ENCODE measurements at places on chromosomes 4 and X. TPM values are rescaled to one million over a fixed set of nuclear protein-coding genes. Genes with fewer than 3 reads are reported as not detected.

Gene AMTN
- total RNA-seq: 0.96 TPM

Gene STARD8
- total RNA-seq: 2.4 TPM

Gene C4orf33
- 11.1 TPM for total RNA-seq

Gene RELL1
- total RNA-seq: 62.6 TPM

Gene MTTP
- 5.1 TPM for total RNA-seq

Gene PCDH7
- total RNA-seq: 96.1 TPM

Gene RIBC1
- total RNA-seq: not detected

Gene GUCY1A1
- total RNA-seq: 252 TPM

Gene ASB11
- not detected for total RNA-seq

Data from umbilical cord (tissue), 2 donors.